Spinal cord (tissue), 10 donors: ENCODE measurements at places on chromosomes 1 and 21. TPM values are rescaled to one million over a fixed set of nuclear protein-coding genes. Genes with fewer than 3 reads are reported as not detected.

DNA sequence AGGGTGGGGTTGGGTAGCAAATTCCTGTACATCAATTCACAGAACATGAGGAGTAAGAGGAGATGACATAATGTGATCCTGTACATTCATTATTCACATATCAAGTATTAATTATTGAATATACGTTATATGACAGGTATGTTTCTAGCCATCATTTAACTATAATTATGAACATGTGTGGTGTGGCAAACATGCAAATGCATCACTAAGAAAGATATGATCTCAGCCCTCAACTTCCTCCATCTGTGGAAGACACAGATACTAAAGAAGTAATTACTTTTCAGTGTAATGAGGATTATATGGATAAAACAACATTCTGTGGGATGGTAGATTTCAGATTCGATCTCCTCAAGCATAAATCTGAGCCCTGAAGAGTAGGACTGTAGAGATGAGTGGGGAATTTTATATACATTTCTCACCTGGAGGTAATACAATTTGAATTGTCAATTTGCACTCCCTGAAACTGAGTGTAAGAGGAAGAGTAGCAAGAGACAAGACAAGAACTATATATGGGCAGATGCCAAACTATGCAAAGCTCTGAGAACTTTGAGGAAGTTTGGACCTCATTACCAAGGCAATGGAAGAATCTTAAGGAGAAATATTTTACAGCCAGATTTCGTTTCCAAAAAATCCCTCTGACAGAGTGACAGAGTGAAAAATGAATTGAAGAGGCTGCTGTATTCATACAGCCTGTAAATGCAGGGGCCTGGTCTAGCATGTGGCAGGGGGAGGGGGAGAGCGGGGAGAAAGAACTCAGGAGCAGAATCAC lies 275.5 kb downstream of the TPR start:
- DNase-seq: no peak

Gene NPR1
- 3.2 TPM for polyA plus RNA-seq

DNA sequence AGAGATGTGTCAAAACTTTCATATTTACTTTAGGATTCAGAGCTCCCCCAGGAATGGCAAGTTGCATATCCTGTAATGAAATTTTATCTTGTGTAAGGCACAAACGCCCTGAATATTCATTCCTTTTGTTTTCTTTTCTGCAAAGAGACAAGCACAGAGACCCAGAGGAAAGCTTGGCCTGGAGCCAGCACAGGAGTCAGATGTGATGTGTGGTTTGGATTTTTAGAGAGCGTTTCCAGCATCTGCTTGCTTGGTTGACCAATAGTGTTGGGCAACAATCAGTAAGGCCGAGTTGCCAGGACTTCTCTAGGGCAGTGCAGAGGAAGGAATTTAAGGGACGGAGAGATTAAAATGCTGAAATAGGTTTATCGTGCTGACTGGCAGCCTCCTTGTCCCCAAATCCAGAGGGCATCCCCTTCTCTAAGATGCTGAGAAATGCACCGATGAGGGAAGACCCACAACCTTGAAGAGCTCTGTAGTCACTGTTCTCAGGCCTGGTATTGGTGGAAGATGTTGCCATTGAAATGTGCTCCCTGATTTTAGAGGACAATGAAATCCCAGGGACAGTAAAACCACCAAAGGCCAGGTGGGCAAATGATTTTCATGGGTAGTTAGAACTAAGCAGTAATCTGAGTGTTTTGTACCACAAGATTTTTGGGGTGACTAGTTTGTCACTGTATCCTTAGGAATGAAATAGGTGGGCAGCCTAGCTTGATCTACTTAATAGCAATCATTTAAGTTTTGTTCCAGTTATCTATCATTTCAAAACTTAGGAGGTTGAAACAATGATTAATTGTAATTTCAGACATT lies 37.9 kb upstream of the RHOU start:
- peak; percentile 26 for DNase-seq

GRCh38 chr1:14725238-14725637 lies 126.8 kb downstream of the KAZN start:
- DNase-seq: no peak

DNA sequence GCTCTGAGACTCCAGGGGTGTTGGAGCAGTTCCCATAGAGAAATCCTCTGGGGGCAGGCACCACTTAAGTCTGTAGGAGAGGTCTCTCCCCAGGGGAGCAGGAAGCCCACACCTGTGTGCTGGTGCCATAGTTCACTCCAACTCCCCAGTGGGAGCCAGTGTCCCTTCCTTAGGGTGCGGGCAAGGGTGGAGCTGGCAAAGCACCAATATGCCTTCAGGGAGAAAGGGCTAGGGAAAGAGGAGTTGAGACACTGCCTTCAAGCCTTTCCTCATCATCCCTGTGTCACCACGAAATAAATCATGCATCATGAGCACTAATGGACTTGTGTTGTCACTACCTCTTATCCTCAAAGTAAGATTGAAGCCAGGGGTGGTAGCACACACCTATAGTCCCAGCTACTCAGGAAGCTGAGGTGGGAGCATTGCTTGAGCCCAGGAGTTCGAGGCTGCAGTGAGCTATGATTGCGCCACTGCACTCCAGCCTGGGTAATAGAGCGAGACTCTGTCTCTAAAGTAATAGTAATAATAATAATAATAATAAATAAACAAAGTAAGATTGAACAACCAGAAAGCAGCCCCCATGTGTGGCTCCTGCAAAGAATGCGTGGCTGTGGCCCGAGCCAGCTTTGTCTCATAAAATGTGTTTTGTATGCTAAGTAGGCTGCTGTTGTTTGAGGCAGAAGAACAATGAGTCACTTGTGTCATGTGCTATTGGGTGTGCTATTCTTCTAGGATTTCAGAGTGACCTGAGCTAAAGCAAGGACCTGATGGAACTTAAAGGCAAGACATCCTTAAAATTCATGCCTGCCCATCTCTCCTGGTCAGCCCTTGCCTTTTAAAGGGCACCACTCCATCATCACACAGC lies 6.7 kb upstream of the TIE1 start:
- DNase-seq: no peak

- no peak for DNase-seq
Measured at GRCh38 chr1:112995890-112996289, 39.9 kb upstream of the SLC16A1 start.

Gene DISP3
- 29.3 TPM for polyA plus RNA-seq

Gene DDI2
- polyA plus RNA-seq: 9.5 TPM

DNA sequence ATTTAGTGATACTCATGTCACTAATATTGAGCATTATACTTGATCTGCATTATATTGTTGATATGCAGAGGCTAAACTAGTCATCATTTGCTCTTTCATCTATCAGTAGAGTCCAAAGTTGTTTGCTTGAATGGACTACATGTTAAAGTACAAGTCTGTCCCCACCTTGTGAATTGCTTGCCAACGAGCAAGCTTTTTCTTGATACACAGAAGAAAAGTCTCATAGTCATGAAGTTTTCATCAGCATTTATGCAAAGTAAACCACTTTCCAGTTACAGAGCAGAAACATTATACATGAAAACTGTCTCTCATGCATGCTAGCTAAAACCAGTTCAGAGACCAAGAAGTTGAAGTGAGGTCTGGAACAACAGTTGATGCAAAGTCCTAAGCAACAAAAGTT lies 13.0 kb downstream of the SFPQ start:
- DNase-seq: no peak

GRCh38 chr1:32242341-32242851 lies 4.6 kb upstream of the FAM167B start:
- DNase-seq: no peak

DNA sequence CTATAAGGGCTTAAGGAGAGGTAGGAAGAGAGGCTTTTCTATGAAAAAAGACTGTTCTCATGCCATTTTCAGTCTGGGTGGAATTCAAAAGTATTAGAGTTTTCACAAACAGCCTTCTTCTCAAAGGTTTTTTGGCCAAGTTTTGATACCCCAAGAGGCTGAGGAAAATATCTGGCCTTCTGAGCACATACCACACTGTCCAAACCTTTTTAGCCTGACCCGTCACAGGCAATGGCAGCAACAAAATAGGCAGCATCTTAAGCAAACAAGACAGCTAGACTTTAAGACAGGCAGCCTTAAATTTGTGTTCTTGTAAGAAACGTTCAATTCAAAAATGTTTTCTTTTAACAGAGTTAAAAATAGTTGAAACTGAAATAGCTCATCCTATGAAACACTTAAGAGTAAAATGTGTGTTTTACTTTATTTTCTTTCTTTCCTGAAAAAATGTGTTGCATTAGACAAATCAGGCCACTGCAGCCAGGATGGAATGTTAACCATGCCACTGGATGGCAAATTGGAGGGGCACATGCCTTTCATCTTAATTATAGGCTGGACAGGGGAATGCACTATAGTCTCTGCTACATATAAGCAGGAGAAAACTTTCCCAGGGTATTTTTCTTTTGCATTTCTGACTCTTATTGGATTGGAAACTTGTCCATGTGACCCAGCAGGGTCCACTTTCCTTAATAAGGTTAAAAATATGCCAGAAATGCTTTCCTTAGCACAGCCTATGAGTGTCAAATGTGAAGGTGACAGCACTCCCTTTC lies 315.0 kb downstream of the TGFB2 start:
- DNase-seq: no peak

Gene DNALI1
- polyA plus RNA-seq: 47.5 TPM

Gene PCP4
- 213 TPM for polyA plus RNA-seq

GRCh38 chr1:109322974-109323373 lies 16.2 kb upstream of the MYBPHL start:
- DNase-seq: no peak

DNA sequence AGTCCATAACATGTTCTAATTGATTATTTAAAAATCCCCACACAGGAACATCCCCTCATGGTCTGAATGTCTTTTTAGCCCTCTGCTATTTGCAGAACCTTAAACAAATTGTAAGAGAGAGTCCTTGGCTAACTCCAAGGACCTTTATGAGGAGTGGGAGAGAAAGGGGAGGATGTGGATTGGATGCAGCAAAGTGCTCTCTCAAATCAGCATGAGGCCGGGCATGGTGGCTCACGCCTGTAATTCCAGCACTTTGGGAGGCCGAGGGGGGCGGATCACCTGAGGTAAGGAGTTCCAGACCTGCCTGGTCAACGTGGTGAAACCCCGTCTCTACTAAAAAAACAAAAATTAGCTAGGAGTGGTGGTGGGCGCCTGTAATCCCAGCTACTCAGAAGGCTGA lies 154.8 kb downstream of the TGFB2 start:
- no peak for DNase-seq

DNA sequence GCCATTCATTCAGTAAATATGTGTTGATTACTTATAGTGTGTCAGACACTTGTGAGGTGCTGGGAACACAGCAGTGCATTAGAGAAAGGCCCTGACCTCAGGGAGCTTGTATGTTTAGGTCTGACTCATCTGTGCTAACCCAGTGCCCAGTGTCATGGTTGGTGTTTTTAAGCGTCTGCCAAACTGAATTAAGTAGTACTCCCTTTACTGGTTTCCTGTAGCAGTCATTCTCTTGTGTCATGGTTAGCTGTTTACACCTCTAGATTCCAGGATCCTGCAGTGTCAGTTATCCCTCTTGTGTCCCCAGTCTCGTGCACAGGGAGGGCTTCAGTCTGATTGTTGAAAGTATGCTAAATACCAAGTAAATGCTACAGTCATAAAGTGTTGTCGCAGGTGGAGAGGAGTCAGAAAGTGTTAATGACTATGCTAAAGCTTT lies 14.2 kb downstream of the UCK2 start:
- no peak for DNase-seq

Gene NMNAT2
- polyA plus RNA-seq: 65.9 TPM

Gene SLAMF9
- polyA plus RNA-seq: not detected

- no peak for DNase-seq
Measured at GRCh38 chr1:151058692-151059091, 730 bp downstream of the CDC42SE1 start.

Gene KAZN
- 54.0 TPM for polyA plus RNA-seq

GRCh38 chr1:68191717-68192116 lies 40.6 kb downstream of the WLS start:
- DNase-seq: no peak

Gene USH2A
- polyA plus RNA-seq: 0.11 TPM

DNA sequence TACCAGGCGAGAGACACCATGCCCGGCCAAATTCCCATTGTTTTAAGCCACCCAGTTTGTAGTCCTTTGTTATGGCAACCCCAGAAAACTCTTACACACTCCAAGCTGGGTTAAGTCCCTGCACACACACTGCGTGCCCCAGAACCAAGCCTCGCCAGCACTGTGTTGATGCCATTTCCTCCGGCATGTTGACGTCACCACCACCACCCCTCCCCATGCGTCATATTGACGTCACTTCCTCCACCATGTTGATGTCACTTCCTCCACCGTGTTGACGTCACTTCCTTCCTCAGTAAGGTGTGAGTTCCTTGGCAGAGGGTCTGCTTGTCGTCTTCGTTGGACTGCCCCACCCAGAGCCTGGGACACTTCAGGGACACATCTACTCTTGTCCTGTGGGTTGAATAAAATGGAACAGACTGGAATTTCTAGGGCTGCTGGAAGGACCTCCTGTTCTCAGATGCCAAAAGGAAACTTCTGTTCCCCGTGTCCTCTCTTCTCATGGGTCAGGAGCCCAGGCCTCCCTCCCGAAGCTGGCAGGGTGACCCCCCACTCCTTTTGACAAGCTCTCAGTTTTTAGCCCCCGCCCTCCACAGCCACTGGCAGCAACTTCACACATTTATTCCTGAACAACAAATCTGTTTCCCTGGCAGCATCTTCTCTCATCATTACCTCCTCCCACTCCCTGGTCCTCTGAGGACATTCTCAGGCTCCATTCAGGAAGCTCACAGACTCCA lies 643.3 kb downstream of the NPHP4 start:
- DNase-seq: no peak

- no peak for DNase-seq
Measured at GRCh38 chr21:16605597-16605996, 875.8 kb downstream of the USP25 start.

GRCh38 chr1:181390410-181391077 lies 92.8 kb upstream of the CACNA1E start:
- DNase-seq: no peak

DNA sequence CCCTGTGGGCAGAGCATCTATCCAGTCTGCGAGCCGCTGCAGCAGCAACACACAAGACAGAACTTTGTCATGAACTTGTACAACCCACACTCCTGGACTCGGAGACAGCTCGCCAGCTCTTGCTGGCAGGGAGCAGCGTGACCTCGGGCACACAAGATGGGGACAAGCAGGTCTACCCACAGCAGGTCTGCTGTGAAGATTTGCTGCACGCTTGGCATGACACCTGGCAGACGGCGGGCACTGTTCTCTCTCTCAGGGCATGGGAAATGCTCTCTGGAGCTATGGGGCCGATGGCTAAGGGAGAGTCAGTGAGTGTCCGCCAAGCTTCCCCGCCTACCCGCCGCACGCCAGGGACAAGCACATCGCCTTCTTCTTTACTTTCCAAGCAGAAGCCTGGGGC lies 90.0 kb downstream of the STUM start:
- no peak for DNase-seq
